ENCODE measurements at places on chromosomes 13 and 19.

GRCh38 chr19:18875726-18876125 lies 20.2 kb downstream of the CERS1 start:
- no peak for DNase-seq

GRCh38 chr19:4738734-4739133 lies 15.1 kb upstream of the DPP9 start:
- no peak for DNase-seq

- no peak for DNase-seq
Observed at GRCh38 chr13:100356889-100357288, 231.7 kb downstream of the GGACT start.

- no peak for DNase-seq
Observed at GRCh38 chr19:29745253-29745652, 30.2 kb upstream of the C19orf12 start.

- peak; percentile 62 for DNase-seq
Observed at GRCh38 chr19:50565984-50566903, 2.0 kb downstream of the LRRC4B start.

DNA sequence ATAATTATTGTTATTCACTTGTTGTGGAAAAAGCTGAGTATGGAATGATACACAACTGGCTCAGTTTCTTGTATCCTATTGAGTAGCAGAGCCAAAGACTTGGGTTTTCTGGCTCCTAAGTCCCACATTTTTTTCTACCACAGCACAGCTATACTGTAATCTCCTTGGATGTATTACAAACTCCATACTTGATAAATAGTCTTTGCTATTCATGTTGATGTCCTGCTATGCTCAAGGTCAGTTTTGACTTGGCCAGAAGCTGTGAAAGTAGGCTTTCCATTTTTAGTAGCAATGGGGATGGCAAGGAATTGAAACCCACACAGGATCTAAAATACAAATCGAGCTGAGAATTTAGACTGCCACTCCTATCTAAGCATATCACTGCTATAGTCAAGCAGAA lies 79.1 kb downstream of the B3GLCT start:
- no peak for DNase-seq

GRCh38 chr13:40269086-40269485 lies 397.4 kb downstream of the FOXO1 start:
- DNase-seq = no peak

GRCh38 chr19:6263735-6264444 lies 15.9 kb downstream of the MLLT1 start:
- DNase-seq = no peak

GRCh38 chr19:43408043-43408442 lies 6.6 kb upstream of the TEX101 start:
- no peak for DNase-seq

GRCh38 chr19:48698046-48698445 lies 2.3 kb downstream of the FUT2 start:
- DNase-seq = no peak

DNA sequence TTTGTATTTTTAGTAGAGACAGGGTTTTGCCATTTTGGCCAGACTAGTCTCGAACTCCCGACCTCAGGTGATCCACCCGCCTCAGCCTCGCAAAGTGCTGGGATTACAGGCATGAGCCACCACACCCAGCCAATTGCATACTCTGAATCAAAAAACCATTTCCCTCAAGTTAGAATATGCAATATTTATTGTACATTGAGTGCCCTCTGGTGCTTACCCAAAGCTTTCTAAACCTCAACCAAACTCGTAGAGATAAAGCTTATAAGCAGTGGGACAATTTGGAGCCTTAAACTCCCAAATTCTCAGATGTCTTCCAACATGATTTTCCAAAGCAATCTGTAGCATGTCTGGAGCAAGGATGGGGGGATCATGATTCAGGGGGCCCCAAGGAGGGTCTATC lies 22.4 kb downstream of the RFXAP start:
- DNase-seq = no peak

DNA sequence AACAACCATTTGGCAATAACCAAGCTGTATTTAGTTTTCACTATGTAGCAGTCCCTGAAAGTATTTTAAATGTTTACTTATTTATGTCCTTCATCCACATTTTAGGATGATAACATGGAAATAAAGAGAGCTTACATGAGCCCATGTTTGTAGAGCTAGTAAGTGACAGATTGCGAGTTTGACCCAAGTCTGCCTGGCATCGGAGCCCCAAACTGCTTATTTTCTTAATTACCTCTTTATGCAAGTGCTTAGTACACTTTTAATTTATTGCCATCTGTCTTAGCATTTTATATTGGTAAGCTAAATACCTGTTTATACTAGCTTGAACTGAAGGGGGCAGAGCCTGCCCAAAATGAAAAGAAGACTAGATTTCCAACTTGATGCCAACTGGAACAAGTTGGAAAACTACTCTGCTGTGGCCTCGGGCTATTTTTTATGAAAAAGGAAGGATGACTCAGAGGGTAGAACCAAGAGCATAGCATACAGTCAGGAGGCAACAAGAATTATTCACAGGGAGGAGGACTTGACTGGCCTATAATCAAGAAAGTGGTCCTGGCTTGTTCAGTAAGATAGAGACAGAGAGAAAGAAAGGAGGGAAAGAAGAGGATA lies 150.2 kb downstream of the NDFIP2 start:
- DNase-seq = no peak

- DNase-seq = no peak
Observed at GRCh38 chr13:99375738-99376080, 68.5 kb upstream of the GPR183 start.

GRCh38 chr13:85148009-85148408 lies 651.2 kb downstream of the SLITRK6 start:
- DNase-seq = no peak

DNA sequence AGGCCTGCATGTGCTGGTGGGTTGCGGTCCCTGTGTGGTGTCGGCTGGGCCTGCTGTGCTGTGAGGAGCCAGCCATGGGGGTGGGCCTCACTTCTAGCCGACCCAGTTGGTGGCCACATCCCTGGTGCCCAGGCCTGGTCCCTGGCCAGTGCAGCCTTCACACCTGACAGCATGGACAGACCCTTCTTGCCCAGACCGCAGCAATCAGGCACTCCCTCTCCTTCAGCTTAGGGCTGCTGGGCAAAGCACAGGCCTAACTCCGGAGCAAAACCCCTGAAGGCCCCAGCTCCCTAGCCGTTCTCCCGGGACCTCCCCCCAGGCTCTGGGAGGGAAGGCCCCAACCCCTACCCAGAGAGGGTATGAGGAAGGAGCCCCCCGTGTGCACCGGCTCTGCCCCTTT lies 6.6 kb upstream of the MCF2L start:
- DNase-seq = no peak

DNA sequence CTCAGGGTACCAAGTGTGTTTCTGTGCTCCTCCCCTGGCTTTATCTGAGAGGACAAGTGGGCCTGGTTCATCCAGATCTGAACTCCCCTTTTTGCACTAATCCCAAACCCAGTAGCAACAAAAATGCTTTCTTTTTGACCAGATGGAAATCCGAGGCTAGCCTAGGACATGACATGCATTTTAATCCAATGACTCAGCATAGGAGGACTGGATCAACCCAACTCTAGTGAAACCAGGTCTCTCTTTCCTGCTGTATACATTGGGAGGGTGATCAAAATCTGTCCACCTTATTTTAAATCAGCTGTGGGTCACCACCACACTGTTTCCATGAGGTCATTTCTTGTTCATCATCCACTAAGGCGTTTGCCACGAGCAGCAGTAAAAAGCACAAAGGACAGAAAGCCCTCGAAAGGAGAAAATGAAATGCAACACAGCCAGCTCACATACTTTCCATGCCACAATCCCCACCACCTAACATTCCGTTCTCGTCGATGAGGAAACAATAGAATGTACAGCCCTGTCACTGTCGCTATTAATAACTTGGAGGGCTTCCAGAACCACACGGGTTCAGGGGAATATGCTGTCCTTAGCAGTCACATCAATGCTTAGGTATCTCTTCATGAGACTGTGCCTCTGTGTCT lies 543.0 kb downstream of the IRS2 start:
- no peak for DNase-seq

Data from activated CD4-positive, alpha-beta T cell treated with anti-CD3 and anti-CD28 coated beads, Interleukin-2, amount 50 U/mL, for 48 hours (primary cell).